ENCODE measurements at places on chromosomes 5 and 9. TPM values are rescaled to one million over a fixed set of nuclear protein-coding genes. Genes with fewer than 3 reads are reported as not detected.
A peak's percentile ranks its signal among the peaks of the same experiment; 100 is the strongest.

DNA sequence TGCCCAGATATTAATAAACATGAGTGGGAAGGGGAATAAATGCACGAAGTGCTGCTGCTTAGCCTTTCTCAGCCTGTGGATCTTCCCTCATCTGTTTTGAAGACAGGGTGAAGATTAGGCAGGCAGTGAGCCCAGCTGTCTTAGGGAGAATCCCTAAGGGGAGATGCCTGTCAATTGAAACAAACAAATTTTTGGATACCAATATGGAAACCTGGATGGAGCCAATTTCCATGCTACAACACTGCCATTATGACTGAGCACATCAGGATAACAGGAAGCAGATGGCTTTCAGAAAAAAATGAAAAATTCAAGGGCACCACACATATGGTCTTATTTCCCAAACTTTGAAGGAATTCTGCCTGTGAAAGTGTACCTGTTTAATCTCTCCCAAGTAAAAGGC is 80.3 kb downstream of the HMHB1 start:
- no peaks in the 10 kb centered on the region for H3K36me3 ChIP-seq
- no peak for DNase-seq
- H3K27ac ChIP-seq, result no peak overlapping the region
- no peak overlapping the region for H3K4me3 ChIP-seq
- H3K27me3 ChIP-seq, result no peaks in the 10 kb centered on the region
- H3K4me1 ChIP-seq, result peaks cover 12% of the 10 kb centered on the region

DNA sequence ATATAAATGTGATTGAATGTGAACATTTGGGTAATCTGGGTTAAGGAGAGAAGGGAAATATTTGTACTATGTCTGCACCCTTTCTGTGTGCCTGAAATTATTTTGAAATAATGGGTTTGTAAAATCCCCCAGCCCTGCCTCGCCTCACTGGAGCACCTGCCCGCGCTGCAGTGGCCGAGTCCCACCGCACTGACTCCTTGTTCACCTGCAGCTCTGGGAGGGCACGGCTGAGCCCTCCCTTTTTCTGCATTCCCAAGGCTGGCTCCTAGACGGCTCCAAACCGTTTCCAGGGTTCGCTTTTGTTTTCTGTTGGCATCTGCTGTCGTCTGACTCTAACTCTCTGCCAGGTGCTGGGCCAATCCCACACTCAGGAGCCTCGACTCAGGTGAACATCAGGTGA is 17.6 kb upstream of the PPP1R26 start:
- no peak overlapping the region for H3K4me3 ChIP-seq
- no peak overlapping the region for H3K27ac ChIP-seq
- no peaks in the 10 kb centered on the region for H3K27me3 ChIP-seq
- no peaks in the 10 kb centered on the region for H3K36me3 ChIP-seq
- no peaks in the 10 kb centered on the region for H3K4me1 ChIP-seq

- H3K4me1 ChIP-seq, result peaks cover 11% of the 10 kb centered on the region
- H3K27ac ChIP-seq, result no peak overlapping the region
- H3K4me3 ChIP-seq, result no peak overlapping the region
Measured at GRCh38 chr5:140250386-140250785, 52.5 kb downstream of the PFDN1 start.

- no peaks in the 10 kb centered on the region for H3K27me3 ChIP-seq
- H3K4me1 ChIP-seq, result no peaks in the 10 kb centered on the region
- DNase-seq, result no peak
- no peak overlapping the region for H3K27ac ChIP-seq
- H3K4me3 ChIP-seq, result no peak overlapping the region
Measured at GRCh38 chr5:11037080-11037479, 276.0 kb upstream of the DAP start.

The NFIB gene
- 15.2 TPM for polyA plus RNA-seq

GRCh38 chr9:962023-962422 is 14.4 kb upstream of the DMRT3 start:
- H3K36me3 ChIP-seq, result no peaks in the 10 kb centered on the region
- no peak for DNase-seq
- no peak overlapping the region for H3K4me3 ChIP-seq
- H3K27me3 ChIP-seq, result peaks cover 82% of the 10 kb centered on the region
- H3K27ac ChIP-seq, result no peak overlapping the region

The FOXD1 gene
- polyA plus RNA-seq, result 1.9 TPM

GRCh38 chr5:40082313-40082712 is 597.4 kb upstream of the PTGER4 start:
- DNase-seq, result no peak
- no peaks in the 10 kb centered on the region for H3K27me3 ChIP-seq
- H3K27ac ChIP-seq, result no peak overlapping the region
- H3K4me1 ChIP-seq, result no peaks in the 10 kb centered on the region
- no peaks in the 10 kb centered on the region for H3K36me3 ChIP-seq
- no peak overlapping the region for H3K4me3 ChIP-seq

DNA sequence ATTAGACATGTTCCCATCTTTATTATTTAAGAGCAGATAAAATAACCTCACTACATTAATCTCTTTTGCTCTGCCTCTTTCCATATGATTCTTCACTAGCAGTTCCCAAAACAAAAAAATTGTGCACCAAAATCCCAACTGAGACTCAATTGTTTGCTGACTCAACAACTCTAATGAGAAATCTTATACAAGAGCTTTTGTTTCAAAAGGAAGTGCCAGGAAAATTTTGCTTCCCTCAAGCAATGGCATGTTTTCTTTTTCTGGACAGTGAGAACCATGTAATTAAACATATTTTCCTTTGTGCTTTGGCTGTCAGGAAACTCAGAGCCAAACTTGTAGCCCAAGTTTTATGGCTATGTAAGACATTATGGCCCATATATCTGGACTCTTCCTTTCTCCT is 62.0 kb downstream of the TMC1 start:
- H3K4me1 ChIP-seq, result peaks cover 35% of the 10 kb centered on the region
- H3K27me3 ChIP-seq, result no peaks in the 10 kb centered on the region
- DNase-seq, result no peak
- H3K4me3 ChIP-seq, result no peak overlapping the region
- H3K36me3 ChIP-seq, result no peaks in the 10 kb centered on the region
- H3K27ac ChIP-seq, result no peak overlapping the region

The SLC45A2 gene
- polyA plus RNA-seq, result 1.8 TPM

DNA sequence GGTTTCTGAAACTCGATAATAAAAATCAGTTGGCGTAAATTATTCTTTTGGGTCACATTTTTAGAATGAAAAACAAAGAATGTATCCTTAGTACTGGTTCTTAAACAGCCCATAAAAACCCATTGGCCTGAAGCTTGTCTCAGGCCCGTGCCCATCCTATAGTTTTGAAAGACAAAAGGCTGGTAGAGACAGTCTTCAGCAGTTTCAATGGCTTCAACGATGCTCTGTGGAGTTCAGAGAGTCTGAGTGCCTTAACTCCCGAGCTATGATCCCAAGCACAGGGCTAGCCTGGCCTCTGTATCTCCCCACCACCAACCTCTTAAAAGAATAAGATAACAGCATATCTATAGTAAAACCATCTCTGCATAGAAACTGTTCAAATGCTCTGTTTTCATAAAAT is 595.0 kb downstream of the CDH12 start:
- H3K4me1 ChIP-seq, result no peaks in the 10 kb centered on the region
- no peaks in the 10 kb centered on the region for H3K27me3 ChIP-seq
- no peak overlapping the region for H3K27ac ChIP-seq
- no peaks in the 10 kb centered on the region for H3K36me3 ChIP-seq
- H3K4me3 ChIP-seq, result no peak overlapping the region
- DNase-seq, result no peak

The NDUFS4 gene
- 117 TPM for polyA plus RNA-seq

The SEC16A gene
- 42.0 TPM for polyA plus RNA-seq

DNA sequence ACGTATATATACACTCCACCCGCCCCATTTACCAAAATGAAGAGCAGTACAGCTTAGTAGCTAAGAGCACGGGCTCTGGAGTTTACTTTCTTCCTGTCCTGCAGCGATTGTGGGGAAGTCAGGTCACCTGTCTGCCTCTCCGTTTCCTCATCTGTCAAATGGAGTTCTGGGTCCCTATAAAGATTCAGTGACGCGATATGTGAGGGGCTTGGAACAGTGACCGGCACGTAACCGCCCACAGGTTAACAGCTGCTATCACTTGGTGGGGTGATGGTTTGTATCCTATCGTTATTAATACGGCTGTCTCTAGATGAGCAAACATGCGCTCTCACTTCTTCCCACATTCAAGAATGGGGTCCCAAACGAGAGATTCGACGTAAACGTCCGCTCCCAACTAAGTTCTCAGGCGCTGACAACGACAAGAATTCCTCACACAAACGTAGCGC is 426 bp downstream of the FAM114A2 start:
- H3K27me3 ChIP-seq, result no peaks in the 10 kb centered on the region
- H3K4me1 ChIP-seq, result peaks cover 14% of the 10 kb centered on the region
- H3K4me3 ChIP-seq, result peak overlapping the region; percentile 94
- DNase-seq, result peak; percentile 43
- peak overlapping the region; percentile 89 for H3K27ac ChIP-seq

DNA sequence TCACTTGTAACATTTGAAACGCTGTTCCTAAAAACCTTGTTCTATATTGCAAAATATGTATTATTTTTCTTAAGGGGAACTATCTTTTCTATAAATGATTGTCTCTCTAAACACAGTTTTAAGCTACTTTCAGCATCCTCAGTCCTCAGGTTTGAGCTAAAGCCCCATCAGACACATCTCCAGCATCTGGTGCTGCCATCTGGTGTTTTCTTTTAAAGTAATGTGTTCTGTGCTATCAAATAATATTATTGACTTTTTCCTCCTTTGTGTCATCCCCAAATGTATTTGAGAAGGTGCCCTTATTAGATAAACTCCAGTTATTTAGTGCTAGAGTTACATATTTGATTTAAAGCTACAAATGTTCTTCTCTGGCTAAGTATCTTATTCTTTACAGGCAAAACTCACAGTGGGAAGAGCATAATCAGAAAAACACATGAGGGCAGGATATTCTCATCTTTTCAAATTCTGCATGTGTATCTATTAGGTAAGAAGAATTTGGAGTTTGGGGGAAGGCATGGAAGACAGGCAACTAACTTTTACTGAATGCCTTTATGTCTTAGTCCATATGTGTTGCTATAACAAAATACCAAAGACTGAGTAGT is 27.5 kb downstream of the ZNF474 start:
- H3K27me3 ChIP-seq, result no peaks in the 10 kb centered on the region
- DNase-seq, result peak; percentile 57
- H3K4me3 ChIP-seq, result no peak overlapping the region
- no peaks in the 10 kb centered on the region for H3K4me1 ChIP-seq

The TYRP1 gene
- 10.3 TPM for polyA plus RNA-seq

The TMC1 gene
- not detected for polyA plus RNA-seq

DNA sequence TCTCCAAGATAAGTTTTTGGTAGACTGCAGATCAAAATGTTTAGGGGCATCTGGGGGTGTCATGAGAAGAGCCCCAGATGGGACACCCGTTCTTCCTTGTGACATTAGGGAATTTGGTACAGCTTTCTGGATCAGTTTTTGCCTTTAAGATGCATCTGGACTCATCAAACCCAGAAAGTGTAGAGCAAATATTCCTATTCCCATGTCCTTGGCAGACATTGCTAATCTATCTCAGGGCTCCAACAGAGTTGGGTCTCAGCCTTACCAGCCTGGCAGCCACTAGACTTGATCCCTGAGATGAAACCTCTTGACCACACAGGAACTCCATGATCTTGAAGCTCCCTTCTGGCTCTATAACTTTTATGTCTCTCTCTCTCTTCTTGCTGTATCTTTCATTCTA is 35.6 kb downstream of the ERGIC1 start:
- H3K27ac ChIP-seq, result peak overlapping the region; percentile 61
- H3K4me3 ChIP-seq, result no peak overlapping the region
- H3K36me3 ChIP-seq, result no peaks in the 10 kb centered on the region
- no peak for DNase-seq
- H3K4me1 ChIP-seq, result peaks cover 20% of the 10 kb centered on the region

The LCN10 gene
- not detected for polyA plus RNA-seq

GRCh38 chr5:158995694-158996173 is 104.0 kb downstream of the EBF1 start:
- H3K4me1 ChIP-seq, result peaks cover 8% of the 10 kb centered on the region
- DNase-seq, result no peak
- H3K27me3 ChIP-seq, result no peaks in the 10 kb centered on the region
- no peak overlapping the region for H3K27ac ChIP-seq
- H3K4me3 ChIP-seq, result no peak overlapping the region
- no peaks in the 10 kb centered on the region for H3K36me3 ChIP-seq

- H3K36me3 ChIP-seq, result no peaks in the 10 kb centered on the region
- no peaks in the 10 kb centered on the region for H3K27me3 ChIP-seq
- no peak overlapping the region for H3K4me3 ChIP-seq
Measured at GRCh38 chr5:106185661-106186081, 1485.1 kb downstream of the EFNA5 start.

- peaks cover 20% of the 10 kb centered on the region for H3K4me1 ChIP-seq
- peak overlapping the region; percentile 61 for H3K27ac ChIP-seq
- no peak overlapping the region for H3K4me3 ChIP-seq
- no peak for DNase-seq
- H3K36me3 ChIP-seq, result no peaks in the 10 kb centered on the region
Measured at GRCh38 chr9:129224618-129225489, 46.8 kb upstream of the IER5L start.

The PDE4D gene
- polyA plus RNA-seq, result 21.5 TPM

The MAN2A1 gene
- 31.5 TPM for polyA plus RNA-seq

The LCN9 gene
- polyA plus RNA-seq, result 21.6 TPM

DNA sequence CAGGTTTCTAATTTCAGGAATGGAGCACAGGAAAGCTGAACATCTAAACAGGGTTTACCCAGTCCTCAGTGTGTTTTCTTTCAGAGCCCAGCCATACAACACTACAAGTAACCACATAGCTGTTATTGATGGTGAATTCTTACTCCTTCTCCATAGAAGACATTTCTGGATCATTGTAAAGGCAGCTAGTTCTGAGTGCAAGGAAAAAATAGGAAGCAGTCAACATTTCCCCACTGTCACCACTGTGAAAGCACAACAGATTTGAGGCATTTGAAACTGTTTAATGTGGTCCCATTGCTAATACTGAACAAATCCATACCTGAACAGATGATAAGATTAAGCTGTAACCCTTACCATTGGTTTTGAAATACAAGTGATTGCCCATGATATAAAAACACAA is 145.0 kb upstream of the PCA3 start:
- no peaks in the 10 kb centered on the region for H3K27me3 ChIP-seq
- DNase-seq, result no peak
- no peak overlapping the region for H3K4me3 ChIP-seq
- peak overlapping the region; percentile 20 for H3K27ac ChIP-seq
- peaks cover 36% of the 10 kb centered on the region for H3K4me1 ChIP-seq

GRCh38 chr5:37971483-37972024 is 131.7 kb upstream of the GDNF start:
- no peaks in the 10 kb centered on the region for H3K36me3 ChIP-seq
- no peak for DNase-seq
- H3K27me3 ChIP-seq, result no peaks in the 10 kb centered on the region

All from hepatocyte (in vitro differentiated cells).